ENCODE measurements at places on chromosomes 7 and 10. TPM values are rescaled to one million over a fixed set of nuclear protein-coding genes. Genes with fewer than 3 reads are reported as not detected.

The AP4M1 gene
- 13.4 TPM for total RNA-seq

The AZGP1 gene
- total RNA-seq = 4.0 TPM

The NDUFB2 gene
- total RNA-seq = 57.1 TPM

The OR6B1 gene
- not detected for total RNA-seq

The TUBB8 gene
- not detected for total RNA-seq

The OR2A1 gene
- not detected for total RNA-seq

The PDE6C gene
- total RNA-seq = not detected

The MKX gene
- not detected for total RNA-seq

The LBX1 gene
- total RNA-seq = not detected

The CPED1 gene
- 1.1 TPM for total RNA-seq

The CALHM3 gene
- total RNA-seq = not detected

The CYP2C19 gene
- not detected for total RNA-seq

The HDAC9 gene
- 0.15 TPM for total RNA-seq

The PDE1C gene
- 0.33 TPM for total RNA-seq

The TFEC gene
- total RNA-seq = under 0.01 TPM

The C10orf143 gene
- 0.73 TPM for total RNA-seq

The DNAJB6 gene
- total RNA-seq = 83.6 TPM

The C7orf33 gene
- not detected for total RNA-seq

The SHOC2 gene
- total RNA-seq = 25.5 TPM

The SEMA3E gene
- not detected for total RNA-seq

The NXPH1 gene
- total RNA-seq = not detected

The RARRES2 gene
- not detected for total RNA-seq

The PLAC9 gene
- 3.3 TPM for total RNA-seq

The TMEM176B gene
- total RNA-seq = 0.15 TPM

The TAS2R41 gene
- total RNA-seq = not detected

The EGR2 gene
- 0.34 TPM for total RNA-seq

The DLX6 gene
- total RNA-seq = not detected

The EZH2 gene
- 17.3 TPM for total RNA-seq

The CNTNAP2 gene
- total RNA-seq = not detected

The MMRN2 gene
- total RNA-seq = not detected

The SLC18A2 gene
- total RNA-seq = under 0.01 TPM

The ZPBP gene
- not detected for total RNA-seq

The PAOX gene
- 2.3 TPM for total RNA-seq

Data from melanocyte of skin (primary cell).